ENCODE measurements at places on chromosomes 2 and 18.

GRCh38 chr18:55768255-55768654 lies 180.3 kb upstream of the TCF4 start:
- no peak for DNase-seq

DNA sequence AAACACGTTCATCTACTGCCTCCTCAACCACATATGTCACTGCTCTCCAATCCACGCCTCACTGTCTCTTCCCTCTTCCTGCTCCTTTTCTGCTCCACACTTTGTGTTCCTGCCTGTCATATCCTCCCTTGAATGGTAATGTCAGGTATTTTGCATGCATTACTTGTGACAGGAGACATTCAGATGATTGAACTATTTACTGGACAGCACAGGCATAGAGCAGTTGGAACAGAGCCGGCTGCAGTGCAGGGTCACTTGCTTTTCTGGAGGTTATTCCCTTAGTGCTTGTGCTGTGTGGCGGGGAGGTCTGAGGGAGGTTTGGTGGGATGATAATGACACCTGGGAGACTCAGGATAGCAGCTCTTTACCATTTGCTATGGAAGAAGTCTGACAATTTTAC lies 93.8 kb downstream of the LTBP1 start:
- DNase-seq = no peak

DNA sequence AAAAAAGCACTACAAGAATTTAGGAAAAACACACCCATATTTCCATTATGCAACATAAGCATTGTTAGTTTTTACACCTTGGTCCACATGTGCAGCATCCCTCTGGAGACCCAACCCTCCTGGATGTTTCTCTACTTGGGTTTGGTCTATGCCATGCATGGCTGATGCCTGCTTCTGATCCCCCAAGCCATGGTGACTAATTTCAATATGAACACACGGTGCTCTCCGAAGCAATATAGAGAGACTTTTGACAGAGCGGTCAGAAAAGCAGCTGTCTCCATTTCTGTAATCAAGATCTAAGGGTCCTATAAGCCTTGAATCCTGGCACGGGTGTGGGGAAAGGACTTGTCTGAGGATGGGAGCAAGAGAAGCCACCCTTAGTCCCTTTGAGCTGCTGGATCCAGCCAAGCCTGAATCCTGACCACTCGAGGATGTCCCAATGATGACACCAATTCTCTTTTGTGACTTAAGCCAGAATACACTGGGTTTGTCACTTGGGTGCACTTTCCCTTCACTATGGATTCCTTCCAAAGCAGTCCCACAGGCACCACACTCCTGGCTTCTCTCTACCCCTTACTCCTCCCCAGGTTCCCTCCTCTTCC lies 91.5 kb downstream of the ACTR2 start:
- DNase-seq = peak; percentile 30

GRCh38 chr18:54813977-54814565 lies 14.2 kb upstream of the RAB27B start:
- DNase-seq = no peak

DNA sequence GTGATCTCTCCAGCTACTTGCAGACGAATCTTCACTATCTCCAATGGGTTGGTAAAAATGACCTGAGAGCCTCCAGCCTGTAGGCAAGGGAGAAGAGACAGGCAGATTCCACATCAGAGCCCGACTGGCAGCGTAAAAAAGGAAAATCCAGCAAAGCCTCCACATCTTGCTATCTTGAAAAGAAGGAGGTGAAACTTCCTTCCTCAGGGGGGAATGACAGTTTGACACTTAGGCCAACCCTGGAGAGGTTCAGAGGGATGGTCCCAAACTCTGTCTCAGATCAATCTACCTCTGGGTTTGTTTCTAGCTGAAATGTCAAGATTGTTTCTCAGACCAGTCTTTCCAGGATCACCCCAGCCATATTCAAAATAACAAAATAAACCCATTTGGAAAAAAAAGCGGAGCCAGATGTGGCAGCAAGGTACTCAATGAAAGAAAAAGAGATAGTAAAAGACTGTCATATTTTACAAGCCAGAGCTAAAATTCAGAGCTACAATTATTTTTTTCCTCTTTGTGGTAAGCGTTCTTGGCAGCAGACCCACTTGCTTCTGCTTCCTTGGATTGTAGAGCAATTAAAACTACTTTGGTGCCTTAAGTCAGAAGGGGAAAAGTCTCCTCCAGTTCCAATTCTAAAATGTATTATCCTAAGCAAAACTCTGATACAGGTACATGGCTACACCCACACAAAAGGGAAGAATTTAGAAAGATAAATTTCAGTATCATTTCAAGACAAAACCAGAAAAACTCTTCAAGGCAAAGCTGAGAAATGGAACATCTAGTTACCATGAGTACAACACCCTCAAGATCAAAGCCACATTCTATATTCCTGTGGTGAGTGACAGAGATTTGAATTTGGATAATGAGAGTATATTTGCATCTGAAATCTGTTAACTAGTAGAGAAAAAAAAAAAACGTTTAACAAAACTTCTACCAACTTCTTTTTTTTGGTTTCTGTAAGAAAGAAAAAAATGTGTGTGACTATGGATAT lies 100.1 kb downstream of the SLC25A12 start:
- DNase-seq = no peak
